SW 1271 (cell line): ENCODE measurements at places on chromosomes 12 and 14.
A peak's percentile ranks its signal among the peaks of the same experiment; 100 is the strongest.

DNA sequence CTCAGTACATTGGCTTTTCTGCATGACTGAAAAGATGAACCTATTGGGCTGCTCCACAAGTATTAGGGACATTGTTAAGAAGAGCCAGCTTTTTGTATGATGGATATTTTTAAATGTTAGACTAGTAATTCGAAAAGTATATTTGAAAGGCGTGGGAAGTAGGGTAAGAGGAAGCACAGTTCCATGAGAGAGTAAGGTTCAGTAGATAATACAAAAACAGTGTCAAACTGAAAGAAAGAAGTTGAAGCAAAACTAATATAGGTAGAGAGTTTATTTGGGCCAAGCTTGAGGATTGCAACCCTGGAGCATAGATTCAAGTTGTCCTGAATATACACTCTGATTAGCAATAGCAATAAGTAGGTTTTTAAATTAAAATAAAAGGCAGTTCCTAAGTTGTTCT, 193.9 kb downstream of the RASSF9 start:
- DNase-seq, result no peak

DNA sequence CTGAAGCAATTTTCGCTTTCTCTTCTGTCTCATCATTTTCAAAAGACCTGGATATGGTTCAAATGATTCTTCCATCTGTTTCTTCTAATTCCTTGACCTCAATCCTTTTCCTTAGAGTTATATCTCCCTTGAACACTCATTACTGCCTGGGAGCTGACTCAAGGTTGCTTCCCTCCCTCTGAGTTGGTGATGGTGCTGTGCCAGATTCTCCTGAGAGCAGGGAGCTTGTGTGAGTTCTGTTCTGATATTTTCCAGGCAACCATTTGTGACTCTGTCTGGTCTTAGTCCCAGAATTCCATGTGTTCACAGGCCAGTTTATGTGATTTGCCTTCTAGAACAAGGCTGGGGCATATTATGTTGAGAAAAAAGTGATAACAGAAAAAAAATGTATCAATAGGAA, 505.1 kb upstream of the SYT1 start:
- DNase-seq, result no peak

DNA sequence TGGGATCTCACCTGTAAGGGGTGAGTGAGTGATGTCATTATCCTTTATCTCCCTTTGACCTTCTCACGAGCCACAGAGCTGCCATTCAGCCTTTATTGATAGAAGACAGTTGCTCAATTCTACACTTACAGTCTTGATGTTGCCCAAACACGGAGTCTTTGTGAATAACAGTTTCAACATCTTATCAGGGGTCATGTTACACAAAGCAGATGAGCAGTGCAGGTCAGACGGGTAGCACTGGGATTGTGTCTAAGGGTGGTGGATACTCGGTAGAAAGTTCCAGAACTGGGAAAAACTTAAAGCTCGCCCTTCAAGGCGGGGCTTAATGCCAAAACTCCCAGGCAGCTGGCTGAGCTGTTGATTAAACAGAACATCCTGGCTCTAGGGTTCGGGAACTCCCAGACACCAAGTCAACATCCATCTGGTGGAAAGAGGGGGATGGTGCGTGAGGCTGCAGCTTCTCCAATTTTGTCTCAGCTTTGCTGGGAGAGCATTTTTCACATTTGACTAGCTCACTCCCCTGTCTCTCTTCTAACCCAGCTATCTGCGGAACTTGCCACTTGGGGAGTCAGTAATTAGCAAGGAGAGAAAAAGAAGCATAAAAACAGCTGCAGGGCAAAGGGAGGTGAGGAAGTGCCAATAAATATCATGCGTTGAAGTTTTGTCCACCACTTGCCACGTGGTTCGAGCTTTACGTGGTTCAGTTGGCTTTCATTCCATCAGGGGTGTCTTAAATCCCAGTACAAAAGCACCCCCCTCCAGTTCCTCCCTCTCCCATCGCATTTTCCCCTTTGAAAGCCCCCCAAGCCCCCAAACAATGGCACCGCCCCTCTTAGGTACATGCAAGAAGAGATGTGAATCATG, 31.0 kb downstream of the FOXN4 start:
- DNase-seq, result no peak

- no peak for DNase-seq
Measured at GRCh38 chr12:823028-823698, 70.8 kb downstream of the WNK1 start.

DNA sequence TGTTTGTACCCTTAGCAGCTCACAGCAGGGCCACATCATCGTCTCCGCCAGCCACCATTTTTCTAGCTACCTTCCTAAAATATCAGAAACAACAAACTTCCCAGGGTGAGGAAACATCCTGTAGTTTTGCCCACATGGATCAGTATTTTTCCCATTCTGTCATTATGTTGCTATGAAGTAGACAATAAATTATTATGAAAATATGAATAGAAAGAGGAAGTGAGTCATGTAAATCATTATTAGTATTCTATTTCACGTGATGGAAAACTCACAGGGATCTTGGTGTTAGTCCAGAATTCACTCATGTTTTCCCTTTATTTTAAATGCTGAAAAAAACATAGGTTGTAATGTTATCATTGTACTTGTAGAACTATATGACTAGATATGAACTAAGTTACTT, 319.4 kb downstream of the SYT1 start:
- no peak for DNase-seq

DNA sequence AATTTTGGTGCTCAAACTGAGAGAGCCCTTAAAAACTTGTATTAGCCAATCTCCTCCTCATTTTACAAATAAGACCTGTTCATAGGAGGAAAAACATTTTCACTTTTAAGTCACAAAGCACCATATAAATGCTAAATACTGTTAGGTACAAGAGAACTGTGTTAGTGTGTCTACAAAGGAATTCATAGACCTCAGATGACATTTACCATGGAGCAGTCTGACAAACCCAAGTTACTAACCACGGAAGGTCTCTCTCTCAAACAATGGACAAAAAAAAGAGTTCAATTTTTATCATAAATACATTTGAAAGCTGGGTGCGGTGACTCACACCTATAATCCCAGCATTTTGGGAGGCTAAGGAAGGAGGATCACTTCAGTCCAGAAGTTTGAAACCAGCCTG, 10.0 kb downstream of the SBNO1 start:
- no peak for DNase-seq

DNA sequence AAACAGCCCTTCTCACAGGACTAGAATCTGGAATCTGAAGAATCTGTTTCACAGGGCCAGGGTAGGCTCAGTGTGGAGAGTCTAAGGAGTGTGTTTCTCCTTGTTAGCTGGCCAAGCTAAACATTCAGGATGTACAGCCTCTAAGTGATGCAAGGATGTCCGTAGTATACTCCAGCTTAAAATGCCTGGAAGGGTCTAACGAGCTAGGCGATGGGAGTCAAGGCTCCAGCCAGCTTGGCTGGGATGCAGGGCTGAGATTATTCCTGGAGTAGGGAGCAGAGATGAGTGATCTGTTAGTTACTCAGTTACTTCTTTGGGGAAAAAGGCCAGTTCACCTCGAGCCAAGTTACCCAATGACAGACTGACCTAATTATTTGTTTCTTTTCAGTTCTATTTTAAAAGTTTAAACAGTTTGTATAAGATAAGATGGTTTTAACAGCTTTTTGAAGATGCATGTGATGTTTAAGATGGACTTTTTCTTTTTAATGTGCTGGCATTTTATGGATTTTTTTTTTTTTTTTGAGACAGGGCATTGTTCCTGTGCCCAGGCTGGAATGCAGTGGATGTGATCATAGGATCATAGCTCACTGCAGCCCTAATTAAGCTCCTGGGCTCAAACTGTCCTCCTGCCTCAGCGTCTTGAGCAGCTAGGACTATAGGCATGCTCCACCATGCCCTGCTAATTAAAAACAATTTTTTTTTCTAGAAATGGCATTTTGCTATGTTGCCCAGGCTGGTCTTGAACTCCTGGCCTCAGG, 41.1 kb downstream of the SYNE2 start:
- DNase-seq, result no peak

- DNase-seq, result no peak
Measured at GRCh38 chr12:64800640-64801039, 23.8 kb upstream of the TBC1D30 start.

GRCh38 chr14:60599727-60600126, 49.5 kb downstream of the SIX1 start:
- DNase-seq, result no peak

GRCh38 chr14:64298773-64299172, 4.6 kb upstream of the ESR2 start:
- DNase-seq, result no peak

- DNase-seq, result no peak
Measured at GRCh38 chr12:130222519-130223218, 60.4 kb downstream of the FZD10 start.

DNA sequence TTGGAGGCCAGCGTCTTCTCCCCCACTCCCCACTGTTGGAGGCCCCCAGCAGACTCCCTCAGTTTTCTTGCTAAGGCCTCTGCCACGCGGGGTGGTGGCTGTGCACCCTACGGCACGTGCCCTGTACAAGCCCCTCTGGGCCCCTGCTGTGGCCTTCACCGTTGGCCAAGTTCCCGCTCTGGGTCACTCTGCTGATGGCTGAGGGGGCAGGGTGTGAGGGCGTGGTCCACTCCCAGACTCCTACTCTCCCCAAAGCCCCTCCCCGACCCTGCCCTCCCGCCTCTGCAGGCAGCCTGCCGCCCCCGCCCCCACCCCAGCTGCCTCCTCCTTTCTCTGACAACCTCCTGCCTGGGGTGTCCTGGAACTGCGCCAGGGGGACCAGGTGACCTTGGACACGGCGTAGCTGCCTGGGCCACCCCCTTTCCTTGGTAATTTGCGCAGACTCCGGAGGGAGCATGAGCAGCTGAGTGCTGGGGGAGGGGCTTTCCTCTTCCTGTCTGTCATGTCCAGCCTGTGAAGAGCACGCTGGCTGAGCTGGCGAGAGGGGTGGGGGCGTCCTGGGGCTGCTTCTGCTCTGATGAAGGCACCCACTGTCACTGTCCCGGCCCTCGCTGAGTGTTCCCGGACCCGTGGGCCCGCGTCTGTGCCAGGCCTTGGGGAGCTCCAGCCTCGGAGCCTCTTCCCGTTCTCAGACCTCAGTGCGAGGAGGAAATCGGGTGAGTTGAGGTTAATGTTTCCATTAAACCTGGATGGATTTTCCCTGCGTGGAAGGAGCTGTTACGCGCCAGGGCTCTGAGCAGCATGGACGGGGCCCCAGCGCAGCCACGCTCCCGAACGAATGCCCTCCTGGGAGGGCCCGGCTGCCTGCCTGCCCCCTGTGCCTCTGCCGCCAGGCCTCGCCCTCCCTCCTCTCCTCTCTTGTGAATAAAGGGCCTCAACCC, 85.0 kb downstream of the KIF26A start:
- no peak for DNase-seq

GRCh38 chr12:58026426-58026825, 85.1 kb downstream of the ATP23 start:
- no peak for DNase-seq

DNA sequence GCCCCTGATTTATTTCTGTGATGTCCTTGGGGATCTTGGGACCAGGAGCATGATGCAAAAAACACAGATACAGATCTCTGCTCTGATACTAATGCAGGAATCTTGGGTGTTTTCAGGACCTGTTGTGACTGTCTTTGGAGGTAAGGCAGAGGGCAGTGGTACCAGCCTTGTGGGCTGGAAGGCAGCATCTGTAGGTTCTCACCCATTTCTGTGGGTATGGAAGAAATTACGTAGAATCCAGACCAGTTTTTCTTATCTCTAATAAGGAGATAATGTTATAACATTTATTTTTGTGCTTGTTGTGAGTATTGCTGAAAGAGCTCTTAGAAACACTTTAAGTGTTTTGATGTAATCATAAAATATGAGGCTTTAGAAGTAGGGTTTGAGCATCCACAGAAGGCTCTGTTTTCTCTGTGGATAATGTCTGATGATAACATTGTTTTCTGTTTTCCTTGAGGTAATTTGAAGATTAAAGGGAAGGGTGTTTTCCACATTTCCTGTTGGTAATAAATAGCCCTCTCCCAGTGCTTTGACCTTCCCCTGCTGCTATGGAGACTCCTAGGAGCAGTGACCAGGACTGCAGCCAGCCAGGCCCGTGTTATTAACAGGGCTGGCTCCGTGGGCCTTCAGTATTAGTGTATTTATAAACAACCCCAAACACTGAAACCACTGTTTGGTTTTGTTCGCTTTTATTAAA, 9.4 kb upstream of the DCP1B start:
- no peak for DNase-seq

- DNase-seq, result no peak
Measured at GRCh38 chr12:113194971-113195391, 9.5 kb downstream of the RITA1 start.

DNA sequence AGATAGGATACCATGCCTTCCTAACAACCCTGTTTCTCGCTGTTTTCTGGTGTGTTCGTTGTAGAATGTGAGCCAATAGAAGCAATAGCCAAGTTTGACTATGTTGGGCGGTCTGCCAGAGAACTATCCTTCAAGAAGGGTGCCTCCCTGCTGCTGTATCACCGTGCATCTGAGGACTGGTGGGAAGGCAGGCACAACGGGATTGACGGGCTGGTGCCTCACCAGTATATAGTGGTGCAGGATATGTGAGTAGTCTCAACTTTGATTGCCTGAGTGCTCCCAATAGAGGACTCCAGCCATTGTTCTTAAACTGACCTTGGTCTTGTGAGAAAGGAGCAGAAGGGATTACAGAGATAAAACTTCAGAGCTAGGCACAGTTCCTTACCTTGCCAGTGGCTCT, 96.2 kb downstream of the KICS2 start:
- DNase-seq, result no peak

GRCh38 chr14:38203929-38204718, 3.6 kb upstream of the SSTR1 start:
- no peak for DNase-seq

GRCh38 chr12:19223695-19224094, 94.2 kb downstream of the PLEKHA5 start:
- DNase-seq, result no peak

GRCh38 chr12:1594006-1594260, 448 bp downstream of the FBXL14 start:
- DNase-seq, result peak; percentile 69

DNA sequence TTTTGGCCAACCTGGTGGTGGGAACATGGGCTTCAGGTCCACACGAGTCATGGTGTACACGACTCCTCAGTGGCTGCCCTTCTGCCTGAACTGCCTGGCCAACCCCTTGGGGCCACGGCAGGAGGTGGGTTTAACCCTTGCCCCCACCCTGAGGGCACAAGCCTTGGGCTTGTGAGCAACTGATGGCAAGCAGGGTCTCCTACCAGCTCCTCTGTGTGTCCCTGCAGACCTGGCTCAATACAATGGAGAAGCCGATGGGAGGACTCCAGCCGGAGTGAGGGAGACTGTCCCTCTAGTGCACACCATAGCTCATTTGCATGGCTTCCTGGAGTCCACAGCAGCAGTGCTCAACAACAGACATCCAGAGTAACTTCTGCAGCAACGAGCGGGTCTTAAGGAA, 28.0 kb downstream of the JAG2 start:
- no peak for DNase-seq

GRCh38 chr12:6644903-6645302, 2.3 kb downstream of the ACRBP start:
- DNase-seq, result no peak

GRCh38 chr12:124694846-124695497, 127.6 kb upstream of the NCOR2 start:
- DNase-seq, result no peak

DNA sequence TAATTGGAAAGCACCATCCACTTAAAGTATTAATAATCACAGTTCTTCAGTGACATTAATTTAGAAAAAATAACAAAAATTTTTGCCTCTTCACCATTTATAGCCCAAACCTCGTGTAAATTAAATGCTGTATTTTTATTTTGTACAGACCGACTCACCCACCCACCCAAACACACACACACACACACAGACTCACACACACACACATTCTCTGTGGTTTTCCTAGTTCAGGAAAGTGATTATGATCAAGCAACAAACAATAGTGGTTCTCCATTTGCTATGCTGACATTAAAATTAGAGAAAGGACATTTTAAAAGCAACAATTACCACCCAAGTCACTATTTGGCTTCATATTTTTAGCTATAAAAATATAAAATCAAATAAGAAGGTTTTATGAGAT, 112.5 kb upstream of the FLRT2 start:
- DNase-seq, result no peak
